ENCODE measurements at places on chromosomes 1 and 21.
A peak's percentile ranks its signal among the peaks of the same experiment; 100 is the strongest.

GRCh38 chr1:172719694-172720138 is 60.8 kb downstream of the FASLG start:
- DNase-seq: no peak

DNA sequence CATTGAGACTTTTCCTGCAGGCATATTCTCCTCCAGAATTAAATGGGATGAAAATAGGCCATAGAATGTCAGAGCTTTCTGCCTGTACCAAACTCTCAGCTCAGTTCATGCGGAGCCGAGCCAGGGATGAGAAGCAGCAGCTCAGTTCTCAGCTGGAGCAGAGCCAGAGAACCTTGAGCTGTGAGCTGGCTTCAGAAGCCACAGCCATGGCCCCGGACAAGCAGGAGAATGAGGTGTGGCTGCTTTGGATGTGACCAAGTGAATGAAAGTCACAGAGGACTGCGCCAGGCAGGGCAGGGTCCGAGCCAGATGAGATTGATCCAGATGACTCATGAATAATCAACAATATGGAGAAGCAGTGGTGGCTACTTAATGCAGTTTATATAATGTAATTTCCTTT is 633.8 kb downstream of the NCAM2 start:
- no peak for DNase-seq

GRCh38 chr21:15772654-15773053 is 42.9 kb downstream of the USP25 start:
- DNase-seq: no peak

DNA sequence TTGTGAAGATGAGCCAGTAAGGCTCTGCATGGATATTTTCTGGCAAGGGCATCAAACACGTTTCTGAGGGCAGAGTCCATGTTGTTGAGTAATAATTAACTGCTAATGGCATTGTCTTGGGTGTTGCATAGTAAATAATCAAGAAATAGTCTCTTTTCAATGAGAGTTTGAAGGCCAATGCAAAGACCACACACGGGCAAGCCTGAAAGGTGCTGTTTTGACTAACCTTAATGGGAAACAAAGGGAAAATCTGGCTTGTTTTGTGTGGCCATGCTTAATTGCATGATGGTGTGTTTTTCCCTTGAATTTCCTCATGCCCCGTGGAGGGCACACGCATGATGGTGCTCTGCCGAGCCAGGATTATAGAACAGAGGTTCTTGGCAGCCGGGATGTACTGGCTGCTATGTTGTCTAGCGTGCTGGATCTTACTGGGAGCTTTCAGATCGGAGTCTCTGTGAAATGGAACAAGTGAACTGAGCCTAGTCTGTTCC is 127.6 kb downstream of the NOS1AP start:
- DNase-seq: no peak

GRCh38 chr1:165303386-165303785 is 53.1 kb downstream of the LMX1A start:
- no peak for DNase-seq

- DNase-seq: peak; percentile 51
Measured at GRCh38 chr1:224435318-224435763, 744 bp upstream of the WDR26 start.

GRCh38 chr1:29912425-29912824 is 676.1 kb downstream of the PTPRU start:
- no peak for DNase-seq

- DNase-seq: no peak
Measured at GRCh38 chr1:2555634-2556276, 416 bp upstream of the TNFRSF14 start.

DNA sequence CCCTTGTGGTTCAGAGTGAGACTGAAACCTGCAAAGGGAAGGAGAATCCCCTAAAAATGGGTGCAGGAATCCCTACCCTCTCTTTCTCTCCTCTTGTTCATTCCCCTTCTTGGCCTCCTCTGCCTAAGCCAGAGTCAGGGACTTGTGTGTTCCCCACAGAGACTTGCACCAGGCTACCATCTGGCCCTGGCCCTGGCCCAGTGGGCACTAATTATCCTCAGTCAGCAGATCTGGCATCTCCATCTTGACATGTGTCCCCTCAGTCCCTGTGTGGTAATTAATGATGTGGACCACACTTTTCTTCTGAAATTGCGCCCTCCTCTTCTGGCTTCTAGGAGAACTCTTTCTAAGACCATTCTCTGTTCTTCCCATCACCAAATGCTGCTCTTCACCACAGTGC is 354.4 kb downstream of the SETD4 start:
- DNase-seq: no peak
